ENCODE measurements at places on chromosomes 13 and 19.

GRCh38 chr19:38685666-38686529, 38.4 kb downstream of the ACTN4 start:
- peak; percentile 92 for DNase-seq

- no peak for DNase-seq
Measured at GRCh38 chr19:17105556-17105955, 30.0 kb downstream of the MYO9B start.

GRCh38 chr13:44363631-44364344, 9.8 kb upstream of the SERP2 start:
- DNase-seq = no peak

DNA sequence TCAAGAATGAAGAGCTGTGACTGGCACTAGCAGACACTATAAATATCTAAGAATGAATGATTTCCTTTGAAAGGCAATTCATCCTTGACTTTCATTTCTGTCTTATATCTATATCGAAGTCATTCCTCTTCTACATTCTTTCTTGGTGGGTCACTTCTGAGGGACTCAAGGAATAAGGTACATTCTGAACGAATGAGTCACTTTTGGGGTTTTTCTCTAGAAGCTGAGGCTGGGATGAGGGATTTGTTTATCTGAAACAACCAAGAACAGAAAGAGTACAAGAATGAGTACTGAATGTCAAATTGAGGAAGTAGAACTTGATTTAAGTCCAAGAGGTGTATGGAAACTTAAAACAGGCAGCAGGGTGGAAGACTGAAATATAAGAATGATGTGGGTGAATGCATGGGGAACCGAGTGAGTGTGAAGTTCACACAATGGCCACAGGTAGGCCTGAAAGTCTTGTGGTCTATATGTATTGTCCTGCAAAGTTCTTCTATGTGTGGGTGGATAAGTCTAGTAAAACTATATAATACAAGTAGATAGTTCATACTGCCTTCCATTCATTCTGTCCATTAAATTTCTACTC, 343.9 kb downstream of the OXGR1 start:
- no peak for DNase-seq

DNA sequence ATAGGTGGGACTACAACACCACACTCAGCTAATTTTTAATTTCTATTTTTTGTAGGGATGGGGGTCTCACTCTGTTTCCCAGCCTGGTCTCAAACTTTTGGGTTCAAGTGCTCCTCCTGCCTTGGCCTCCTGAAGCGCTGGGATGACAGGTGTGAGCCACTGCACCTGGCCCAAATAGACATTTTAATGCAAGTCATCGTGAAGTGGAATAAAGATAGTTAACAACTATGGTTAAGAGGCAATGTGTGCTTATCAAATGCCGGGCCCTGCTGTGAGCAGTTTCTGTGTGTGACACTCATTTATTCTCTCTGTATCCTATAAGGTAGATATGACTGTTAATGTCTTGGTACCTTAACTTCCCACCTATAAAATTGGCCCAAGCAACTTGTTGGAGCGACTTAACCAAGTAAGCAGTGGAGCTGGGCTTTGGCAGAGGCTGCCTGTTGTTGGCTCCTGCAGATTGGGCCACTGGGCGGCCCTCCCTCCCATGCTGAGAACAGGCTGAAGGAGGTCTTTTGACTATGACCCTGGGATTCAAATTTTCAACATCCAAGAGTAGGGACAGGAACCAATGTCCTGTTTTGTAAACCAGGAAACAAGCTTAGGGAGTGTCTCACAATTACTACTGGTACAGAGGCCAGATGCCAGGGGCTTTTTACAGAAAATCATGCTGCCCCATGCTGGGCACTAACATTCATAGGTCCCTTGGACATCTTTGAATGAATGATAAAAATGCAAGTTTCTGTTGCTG, 450.7 kb downstream of the TSHZ3 start:
- no peak for DNase-seq

DNA sequence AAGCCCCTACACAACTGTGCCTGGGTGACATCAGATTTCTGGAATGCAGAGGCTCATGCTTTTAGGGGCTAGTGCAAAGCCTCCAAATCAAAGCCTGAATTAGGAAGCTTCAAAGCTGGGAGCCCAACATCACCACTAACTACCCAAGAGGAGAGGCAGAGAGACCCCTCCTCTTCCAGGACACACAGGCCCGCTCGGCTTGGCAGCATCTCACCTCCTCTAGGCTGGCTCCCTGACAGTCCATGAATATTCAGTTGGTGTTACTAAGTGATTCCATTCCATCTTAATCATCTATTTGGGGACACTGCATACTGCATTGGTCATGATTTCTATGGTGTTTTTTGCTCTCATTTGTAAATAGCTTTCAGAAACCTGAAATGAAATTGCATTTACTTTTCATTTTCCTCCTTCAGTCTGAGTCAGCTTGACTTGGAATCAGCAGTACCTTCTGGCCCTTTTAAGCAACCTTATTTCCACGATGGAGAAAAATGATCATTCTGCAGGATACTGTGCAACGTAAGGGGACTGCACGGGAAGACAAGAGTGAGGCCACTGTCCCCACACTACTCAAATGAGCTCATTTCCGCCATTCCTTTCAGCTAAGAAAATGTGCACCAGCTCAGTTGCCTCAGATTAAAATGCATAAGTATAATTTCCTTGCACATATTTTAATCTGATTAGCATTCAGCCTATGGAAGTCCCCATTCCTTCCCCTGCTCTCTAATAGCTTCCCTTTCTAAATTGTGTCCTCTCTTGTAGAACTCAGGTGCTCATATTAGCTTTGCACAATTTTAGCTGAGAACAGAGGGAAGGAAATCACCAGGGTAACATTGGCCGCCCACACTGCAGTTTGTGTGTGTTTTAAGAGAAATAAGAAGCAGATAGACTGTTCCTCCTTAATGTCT, 219.9 kb downstream of the RFC3 start:
- no peak for DNase-seq

DNA sequence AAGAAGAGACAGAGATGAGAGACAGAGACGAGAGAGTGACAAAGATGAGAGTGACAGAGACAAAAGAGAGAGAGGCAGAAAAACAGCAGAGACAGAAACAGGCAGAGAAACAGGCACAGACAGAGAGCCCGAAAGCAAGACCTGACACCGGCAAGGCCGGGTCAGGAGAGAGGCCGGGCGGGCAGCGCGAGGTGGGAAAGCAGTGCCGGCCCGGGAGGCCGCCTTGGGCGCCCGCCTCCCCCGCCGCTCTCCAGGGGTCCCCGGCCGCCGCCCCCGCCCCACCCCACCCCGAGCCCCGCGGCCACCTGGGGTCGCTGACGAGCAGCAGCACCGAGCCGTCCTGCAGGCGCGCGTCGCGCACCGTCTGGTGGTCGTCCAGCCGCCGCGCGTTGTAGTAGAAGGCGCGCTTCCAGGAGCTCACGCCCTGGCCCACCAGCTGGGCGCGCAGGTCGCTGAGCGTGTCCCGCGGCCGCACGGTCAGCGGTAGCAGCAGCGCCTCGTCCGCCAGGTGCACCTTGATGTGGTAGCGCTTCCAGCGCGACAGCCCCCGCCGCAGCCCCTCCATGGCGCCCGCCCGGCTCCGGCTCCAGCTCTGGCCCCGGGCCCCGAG, at the start of gene TINCR:
TINCR (minus strand) TSS at position 594 of the 610 bp plus-strand sequence.
- DNase-seq = peak; percentile 14

GRCh38 chr13:51501592-51502152, 48.8 kb upstream of the INTS6 start:
- DNase-seq = no peak

GRCh38 chr19:45027371-45027770, 11.5 kb upstream of the CLASRP start:
- no peak for DNase-seq

DNA sequence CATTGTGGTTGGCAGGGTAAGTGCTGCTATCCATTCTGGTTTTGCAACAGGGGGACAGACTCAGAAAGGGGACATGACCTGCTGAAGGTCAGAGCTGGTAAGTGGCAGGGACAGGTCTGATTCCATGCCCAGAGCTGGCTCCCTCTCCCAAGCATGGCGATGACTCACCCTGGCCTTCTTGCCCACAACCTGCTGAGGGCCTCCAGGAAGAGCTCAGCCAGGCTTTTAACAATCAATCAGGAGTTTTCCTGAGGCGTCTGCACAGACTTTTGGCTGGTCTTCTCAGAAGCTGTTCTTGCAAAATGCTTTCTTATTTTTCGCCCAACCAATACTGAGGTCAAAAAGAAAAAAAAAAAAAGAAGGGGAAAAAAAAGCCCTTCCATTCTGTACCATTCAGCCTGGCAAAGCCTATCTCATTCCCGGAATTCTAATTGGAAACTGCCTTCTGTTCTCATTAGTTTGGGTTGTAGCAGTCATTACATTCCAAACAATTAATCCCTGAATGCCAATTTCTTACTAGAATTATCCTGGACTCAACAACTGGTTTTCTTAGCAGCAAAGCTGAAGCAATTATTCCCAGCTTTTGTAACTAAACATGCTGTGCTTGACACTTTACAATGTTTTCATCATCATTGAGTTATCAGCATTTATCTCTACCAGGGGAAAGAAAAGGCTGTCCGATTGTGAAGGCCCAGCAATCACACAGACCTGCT, 17.7 kb downstream of the SIAH3 start:
- no peak for DNase-seq

DNA sequence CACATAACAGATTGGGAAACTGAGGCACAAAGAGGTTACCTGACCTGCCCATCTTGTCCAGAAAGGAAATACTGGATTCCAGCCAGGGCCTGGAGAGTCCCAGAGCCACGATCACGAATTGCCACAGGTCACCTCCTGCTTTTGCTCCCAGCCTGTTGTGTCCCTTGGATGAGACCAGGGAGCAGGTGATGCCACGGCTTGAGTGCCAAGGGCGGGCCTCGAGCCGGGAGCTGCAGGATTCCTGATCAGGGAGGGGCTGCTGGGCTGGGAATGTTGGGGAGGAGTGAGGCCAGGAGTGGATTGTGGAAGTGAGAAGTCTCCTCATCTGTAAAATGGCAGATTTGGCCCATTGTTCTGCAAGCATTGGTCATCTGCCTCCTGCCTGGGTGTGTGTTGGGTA, 29.4 kb downstream of the DNM2 start:
- no peak for DNase-seq

DNA sequence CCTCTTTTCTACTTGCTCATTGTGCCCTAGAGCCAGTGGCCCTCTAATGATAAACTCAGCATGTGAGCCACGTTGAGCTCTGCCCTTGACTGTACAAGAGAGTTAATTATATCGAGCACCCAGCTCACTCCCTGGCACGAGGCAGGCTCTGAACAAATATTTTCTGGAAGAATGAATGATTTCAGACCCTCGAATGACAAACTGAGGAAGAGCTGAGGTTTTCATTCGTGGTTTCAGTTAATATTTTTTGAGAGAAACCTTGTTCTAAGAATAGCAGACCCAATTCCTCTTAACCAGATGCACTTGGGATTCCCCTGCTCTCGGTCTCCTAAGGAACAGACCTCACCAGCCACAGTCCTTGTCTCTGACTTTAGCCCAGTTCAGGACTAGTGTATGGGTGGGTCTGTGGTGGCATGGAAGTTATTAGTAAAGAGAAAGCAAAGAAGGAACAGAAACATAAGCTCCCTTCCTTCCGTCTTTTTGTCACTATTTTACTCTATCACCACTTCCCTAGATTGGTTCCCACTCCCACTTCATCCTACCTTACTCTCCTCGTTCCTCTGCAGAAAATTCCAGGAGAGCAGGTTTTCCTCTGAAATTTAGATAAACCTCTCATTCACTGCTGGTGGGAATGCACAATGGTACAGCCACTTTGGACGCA, 22.1 kb upstream of the WDFY2 start:
- no peak for DNase-seq

DNA sequence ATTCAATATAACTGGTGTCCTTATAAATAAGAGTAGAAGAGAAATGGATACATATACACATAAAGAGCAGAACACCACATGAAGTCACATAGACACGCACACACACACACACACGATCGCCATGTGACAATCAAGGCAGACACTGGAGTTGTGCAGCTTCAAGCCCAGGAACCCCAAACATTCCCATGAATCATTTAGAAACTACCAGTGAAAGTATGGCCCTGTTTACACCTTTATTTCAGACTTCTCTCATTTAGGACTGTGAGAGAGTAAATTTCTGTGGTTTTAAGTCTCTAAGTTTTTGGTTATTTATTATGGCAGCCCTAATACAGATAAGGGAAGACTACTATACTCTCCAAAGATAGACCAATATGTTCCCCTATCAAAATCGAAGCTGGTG, 20.4 kb upstream of the TNFSF13B start:
- DNase-seq = no peak

DNA sequence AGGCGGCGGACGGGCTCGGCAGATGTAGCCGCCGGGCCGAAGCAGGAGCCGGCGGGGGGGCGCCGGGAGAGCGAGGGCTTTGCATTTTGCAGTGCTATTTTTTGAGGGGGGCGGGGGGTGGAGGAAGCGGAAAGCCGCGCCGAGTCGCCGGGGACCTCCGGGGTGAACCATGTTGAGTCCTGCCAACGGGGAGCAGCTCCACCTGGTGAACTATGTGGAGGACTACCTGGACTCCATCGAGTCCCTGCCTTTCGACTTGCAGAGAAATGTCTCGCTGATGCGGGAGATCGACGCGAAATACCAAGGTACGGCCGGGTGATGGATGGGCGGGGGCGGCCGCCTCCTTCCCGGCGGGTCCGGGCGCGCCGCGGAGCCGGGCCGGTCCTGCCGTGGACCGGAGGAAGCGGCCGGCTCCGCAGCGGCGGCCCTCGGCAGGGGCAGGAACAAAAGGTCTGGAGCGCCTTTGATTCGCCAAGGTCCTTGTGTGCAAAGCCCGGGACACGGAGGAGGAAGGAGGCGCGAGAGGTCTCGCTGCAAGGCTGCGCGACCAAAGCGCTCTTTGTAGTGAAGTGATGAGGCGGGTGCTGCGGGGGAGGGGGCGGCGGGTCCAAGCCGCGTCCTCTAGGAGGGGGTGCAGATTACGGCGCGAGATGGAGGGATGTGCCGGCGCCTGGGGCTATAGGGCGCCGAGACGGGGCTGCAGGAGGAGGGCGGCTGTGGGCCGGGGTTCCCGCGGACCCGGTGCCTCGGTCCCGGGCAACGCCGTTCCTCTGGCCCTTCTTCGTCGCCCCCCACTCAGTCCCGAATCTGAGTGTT, 689 bp downstream of the ING1 start:
- DNase-seq = peak; percentile 28

- no peak for DNase-seq
Measured at GRCh38 chr13:110326263-110326904, 19.3 kb downstream of the COL4A2 start.

DNA sequence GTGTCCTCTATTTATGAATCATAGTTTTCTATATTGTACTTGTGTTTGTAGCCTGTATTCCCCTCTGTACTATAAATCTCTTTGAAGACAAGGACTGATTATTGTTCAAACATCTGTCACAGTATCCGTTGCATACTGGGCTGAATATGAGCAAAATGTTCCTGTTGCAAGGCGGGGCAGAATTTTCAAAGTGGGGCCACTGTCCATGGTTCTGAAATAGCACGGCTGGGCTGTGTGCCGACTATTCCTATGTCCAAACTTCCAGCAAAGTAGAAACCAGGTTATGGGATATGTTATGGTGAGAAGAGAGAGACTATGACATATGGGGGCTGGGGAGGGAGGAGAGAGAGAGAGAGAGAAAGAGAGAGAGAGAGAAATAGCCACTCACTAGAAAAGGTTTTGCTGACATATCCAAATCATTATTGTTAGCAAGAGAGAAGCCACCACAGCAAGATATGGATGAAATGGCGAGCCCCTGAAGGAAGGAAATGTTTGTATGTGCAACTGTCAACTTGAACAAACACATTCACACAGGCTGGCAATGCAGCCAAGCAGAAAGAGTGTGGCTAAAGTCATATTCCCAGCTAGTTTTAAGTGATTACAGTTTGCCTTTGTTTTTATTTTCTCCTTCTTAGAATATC, 107.0 kb upstream of the GPR12 start:
- DNase-seq = peak; percentile 39

Data from NCI-H2171 treated with DMSO at 0.1 percent for 48 hours (cell line).